ENCODE measurements at places on chromosomes 4 and X.

GRCh38 chr4:36128689-36129088, 115.6 kb downstream of the ARAP2 start:
- DNase-seq = no peak

- no peak for DNase-seq
Measured at GRCh38 chr4:81814987-81815541, 343.4 kb upstream of the RASGEF1B start.

GRCh38 chr4:87399148-87399547, 8.2 kb upstream of the HSD17B11 start:
- peak; percentile 58 for DNase-seq

- DNase-seq = no peak
Measured at GRCh38 chrX:106220177-106220576, 52.1 kb downstream of the PWWP3B start.

DNA sequence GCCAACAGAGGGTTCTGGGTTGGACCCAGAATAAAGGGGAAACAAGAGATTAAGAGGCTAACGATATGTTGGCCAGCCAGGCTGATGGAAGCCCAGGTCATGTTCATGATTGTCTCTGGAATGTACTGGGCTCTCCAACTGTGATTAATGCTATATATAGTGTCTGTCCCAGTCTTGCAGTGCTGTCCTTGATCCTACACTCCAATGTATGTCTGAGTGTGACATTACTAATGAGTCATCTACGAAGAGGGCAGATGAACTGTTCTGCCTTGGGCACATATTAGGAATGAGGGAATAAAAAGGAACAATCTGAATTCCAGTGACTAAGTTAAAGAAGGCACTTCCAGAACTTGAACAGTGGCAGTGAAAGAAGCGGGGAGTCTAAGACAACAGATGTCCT, 142.1 kb downstream of the PDGFRA start:
- DNase-seq = no peak

GRCh38 chr4:136867465-136867864, 664.8 kb downstream of the PCDH18 start:
- no peak for DNase-seq

DNA sequence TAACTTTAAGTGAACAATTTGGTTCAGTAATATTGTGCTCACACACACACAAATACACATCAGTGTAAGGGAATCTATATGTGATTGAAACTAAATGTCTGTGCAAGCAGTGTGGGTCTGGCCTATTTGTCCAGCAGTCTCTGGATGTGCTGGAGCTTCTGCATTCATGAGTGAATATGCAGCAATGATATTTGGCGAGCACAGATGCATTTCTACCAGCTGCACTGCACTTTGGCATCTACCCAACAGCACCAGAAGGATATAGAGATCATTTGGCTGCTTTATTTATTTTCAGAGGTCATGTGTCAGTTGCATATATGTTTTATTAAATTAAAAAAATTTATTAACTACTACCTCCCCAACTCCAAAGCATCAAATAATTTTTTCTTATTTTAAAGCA, 613.4 kb upstream of the NR3C2 start:
- no peak for DNase-seq

GRCh38 chr4:85642356-85643100, 167.6 kb downstream of the ARHGAP24 start:
- no peak for DNase-seq

GRCh38 chr4:81808011-81808672, 336.4 kb upstream of the RASGEF1B start:
- DNase-seq = no peak

DNA sequence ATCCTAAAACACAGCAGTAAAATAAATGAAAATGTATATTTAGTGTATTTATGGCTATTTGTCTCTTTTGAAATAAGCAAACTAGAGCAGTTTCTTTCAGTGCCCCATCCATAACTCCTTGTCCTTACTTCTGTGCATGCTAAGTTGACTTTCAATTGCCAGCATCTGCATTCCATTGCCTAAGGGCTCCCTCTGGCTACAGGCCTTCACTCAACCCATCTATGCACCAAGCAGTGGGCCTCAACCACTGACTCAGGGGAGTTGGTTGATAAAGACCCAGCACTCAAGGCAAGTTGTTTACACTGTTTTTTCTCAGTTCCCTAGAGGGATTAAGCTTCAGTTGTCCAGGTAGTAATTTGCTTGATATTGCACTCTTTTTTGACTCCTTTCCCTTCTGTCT, 265.7 kb downstream of the IQCM start:
- peak; percentile 89 for DNase-seq

DNA sequence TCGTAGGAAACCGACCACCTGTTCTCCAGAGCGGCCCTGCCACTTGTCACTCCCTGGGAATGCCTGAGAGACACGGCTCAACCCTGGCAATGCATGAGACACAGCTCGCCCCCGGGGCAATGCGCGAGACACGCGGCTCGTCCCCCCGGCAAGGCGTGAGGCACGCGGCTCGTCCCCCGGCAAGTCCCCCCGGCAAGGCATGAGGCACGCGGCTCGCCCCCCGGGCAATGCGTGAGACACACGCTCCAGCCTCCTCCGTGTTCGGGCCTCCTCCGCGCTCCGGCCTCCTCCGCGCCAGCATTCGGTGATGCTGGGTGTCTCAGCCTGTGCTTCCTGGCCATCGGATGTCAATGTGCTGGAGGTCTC, 27.5 kb upstream of the CPLX1 start:
- no peak for DNase-seq

GRCh38 chrX:136176399-136176825, 29.1 kb downstream of the FHL1 start:
- DNase-seq = no peak

GRCh38 chr4:13514722-13515121, 29.6 kb downstream of the NKX3-2 start:
- DNase-seq = no peak

GRCh38 chr4:1099270-1099669, 14.1 kb downstream of the RNF212 start:
- peak; percentile 18 for DNase-seq

- no peak for DNase-seq
Measured at GRCh38 chrX:50779694-50780093, 34.3 kb downstream of the SHROOM4 start.

- no peak for DNase-seq
Measured at GRCh38 chrX:63363788-63364187, 12.7 kb upstream of the SPIN4 start.

GRCh38 chr4:40972722-40973121, 223.0 kb downstream of the NSUN7 start:
- DNase-seq = no peak

- peak; percentile 73 for DNase-seq
Measured at GRCh38 chrX:7083468-7084396, 63.8 kb upstream of the STS start.

DNA sequence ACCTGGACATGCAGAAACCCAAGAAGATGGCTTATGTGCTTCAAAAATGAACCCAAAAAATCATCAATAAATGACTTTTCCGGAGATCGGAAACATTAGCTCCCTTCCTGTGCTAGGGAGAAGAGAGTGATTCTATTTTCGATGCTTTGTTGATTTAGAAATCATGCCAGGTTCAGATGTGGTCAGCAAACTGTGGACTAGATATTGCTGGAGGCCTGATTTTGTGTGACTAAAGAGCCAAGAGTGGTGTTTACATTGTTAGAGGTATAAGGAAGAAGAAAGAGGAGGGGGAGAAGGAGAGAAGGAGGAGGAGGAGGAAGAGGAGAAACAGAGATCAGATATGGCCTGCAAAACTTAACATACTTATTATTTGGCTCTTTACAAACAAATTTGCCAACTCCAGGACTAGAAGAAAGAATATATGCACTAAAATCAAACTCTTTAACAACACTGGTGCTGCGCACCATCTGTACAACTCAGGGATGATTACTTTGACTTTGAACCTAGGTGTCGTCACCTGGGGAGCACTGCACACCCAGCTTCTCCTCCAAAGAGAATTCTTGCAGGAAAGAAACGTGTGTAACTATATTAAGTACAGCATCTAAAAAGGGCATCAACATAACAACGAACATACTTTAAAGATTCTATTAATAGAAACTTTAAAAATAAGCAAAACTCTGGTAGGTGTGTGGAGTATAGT, 664.9 kb upstream of the LCORL start:
- DNase-seq = no peak

DNA sequence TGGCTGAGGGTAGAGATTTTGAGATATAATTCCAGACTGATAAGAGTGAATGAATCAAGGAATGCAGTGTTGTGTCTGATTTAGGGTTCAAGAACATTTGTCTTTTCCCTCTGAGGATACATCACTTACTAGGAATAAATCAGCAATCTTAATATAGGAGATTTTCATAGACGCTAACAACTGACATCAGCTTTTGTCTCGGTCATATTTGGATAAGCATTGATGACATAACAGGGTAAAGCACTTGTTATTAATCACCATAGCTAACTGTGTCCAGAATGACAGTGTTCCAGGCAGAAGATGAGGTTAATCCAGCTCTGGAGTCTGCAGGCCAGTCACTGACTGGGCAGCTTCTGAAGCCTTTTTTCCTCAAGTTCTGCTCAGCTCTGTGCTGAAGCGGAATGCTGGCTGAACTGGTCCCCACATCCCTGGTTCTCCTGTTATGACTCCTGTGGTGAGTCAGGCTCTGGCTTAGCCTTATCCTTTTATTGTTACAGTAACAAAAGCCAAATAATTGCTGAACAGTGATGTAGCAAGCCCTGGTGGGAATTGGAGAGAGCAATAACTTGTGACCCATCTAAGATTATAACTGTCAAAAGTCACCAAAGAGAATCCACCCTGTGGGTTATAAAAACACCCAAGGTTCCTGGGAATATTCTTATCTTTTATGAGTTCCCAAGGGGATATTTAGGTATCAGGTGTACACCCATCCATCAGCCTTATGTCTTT, 41.8 kb downstream of the FNIP2 start:
- DNase-seq = peak; percentile 92

- no peak for DNase-seq
Measured at GRCh38 chr4:31199644-31200043, 479.5 kb downstream of the PCDH7 start.

GRCh38 chr4:57106181-57106580, 4.0 kb downstream of the IGFBP7 start:
- no peak for DNase-seq

DNA sequence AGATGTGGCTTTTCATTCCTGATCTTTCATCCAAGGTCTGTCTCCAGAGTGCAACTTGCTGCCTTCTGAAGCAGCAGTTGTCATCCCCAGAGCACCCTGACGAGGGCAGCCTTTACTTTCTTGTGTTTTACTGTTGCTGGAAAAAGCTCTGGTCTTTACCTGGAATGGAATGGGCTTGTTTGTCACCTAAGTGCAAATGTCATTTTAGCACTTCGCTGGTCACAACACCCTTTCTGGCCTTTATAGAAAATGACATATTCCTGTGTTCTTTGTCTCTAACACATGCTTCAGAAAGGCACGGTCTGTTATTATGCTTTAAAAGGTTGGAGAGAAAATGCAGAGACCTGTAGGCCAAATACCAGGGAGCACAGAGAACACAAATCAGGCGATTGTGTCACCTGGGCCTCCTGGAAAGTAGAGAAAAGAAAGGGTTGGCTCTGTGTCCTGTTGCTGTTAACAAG, 332.7 kb upstream of the IGFBP7 start:
- peak; percentile 85 for DNase-seq

DNA sequence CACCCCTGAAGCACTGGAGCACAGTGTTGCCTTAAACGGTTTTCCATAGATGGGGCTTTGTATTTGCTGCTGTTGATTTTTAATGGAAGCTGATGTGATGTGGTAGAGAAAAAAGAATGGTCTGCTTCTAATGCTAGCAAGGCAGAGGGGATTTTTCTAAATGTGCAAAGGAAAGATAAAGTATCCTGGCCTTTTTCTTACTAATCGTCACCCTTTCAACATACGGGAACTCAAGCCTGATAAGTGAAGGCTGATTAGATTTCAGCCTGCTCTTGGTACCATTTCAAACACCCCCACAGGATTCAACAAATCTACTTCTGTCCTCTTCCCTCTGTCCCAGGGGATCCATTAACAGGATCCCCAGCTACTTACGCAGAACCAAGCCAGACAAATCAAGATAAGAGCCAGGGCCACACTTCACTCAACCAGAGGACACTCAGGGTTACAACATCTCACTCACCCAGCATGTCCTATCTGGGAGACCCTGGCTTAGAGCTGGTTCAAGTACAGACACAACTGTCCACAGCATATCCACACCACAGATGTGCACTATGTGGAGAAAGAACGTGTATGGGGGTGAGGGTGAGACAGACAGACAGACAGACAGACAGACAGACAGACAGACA, 180.0 kb downstream of the SH3KBP1 start:
- DNase-seq = no peak

DNA sequence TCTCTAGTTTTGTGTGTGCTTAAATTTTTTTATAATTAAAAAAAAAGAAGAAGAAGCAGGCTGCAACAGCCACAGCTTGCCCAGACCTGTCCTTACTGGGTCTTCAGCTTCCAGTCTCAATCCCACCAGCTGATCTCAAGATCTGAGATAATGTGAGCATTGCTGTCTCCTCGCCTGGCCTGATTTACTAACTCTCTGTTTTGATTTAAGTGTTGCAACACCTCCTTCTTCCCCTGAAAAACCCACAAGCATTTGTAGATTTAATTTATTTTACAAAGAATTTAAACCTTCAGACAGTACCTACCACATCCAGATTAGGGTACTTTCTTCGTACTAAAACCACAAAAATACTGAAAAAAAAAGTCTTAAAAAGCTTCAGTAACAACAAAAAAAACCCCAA, 38.0 kb downstream of the FAM241A start:
- no peak for DNase-seq

DNA sequence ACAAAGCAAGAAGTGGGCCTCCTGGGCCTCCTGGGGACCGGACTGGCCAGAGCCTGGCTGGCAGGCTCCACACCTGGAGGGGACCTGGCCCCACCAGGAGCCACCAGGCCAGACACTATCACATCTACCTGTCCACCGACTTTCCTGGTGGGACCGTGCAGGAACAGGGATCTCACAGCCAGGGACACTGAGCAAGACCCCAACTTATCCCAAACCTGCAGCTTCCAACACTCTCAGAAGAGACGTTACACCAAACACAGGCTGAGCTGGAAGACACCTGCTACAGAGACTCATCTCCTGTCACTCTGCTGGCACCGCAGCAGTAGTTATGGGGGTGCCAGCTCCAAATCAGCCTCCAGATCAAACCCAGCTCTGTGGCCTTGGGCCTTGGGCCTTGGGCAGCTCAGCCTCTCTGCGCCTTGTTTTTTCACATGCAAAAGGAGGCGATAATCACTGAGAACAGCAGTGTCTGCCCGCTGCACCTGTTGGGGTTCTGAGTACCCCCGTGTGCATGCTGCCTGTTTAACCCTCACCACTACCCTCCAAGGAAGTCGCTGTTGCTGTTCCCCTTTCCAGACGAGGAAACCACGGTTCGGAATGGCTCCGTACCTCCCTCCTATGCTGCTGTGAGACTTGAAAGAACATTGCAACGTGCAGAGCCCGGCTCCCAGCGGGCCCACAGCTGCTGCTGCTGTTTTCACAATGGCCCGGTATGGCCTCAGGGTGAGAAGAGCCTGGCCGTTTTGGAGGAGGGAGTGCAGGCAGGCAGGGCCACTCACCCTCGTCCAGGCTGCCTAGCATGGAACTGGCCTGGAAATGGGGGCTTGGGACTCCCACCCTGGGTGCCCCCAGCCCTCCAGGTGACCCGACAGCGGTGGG, 69.6 kb downstream of the ADRA2C start:
- DNase-seq = peak; percentile 82

- no peak for DNase-seq
Measured at GRCh38 chr4:145531859-145532258, 50.2 kb downstream of the SMAD1 start.

- DNase-seq = no peak
Measured at GRCh38 chr4:1462768-1463075, 56.5 kb upstream of the NKX1-1 start.

GRCh38 chrX:137428221-137428661, 137.7 kb upstream of the ZIC3 start:
- DNase-seq = no peak

GRCh38 chrX:54177306-54177705, 5.7 kb downstream of the FAM120C start:
- DNase-seq = no peak

GRCh38 chrX:2614911-2615310, 76.2 kb upstream of the CD99 start:
- DNase-seq = no peak
